Motor neuron (in vitro differentiated cells): ENCODE measurements at places on chromosomes 7 and 10. TPM values are rescaled to one million over a fixed set of nuclear protein-coding genes. Genes with fewer than 3 reads are reported as not detected.
A peak's percentile ranks its signal among the peaks of the same experiment; 100 is the strongest.

The PCLO gene
- 6.5 and 7.2 TPM in 2 replicates for total RNA-seq

The C7orf33 gene
- not detected in 2 replicates for total RNA-seq

DNA sequence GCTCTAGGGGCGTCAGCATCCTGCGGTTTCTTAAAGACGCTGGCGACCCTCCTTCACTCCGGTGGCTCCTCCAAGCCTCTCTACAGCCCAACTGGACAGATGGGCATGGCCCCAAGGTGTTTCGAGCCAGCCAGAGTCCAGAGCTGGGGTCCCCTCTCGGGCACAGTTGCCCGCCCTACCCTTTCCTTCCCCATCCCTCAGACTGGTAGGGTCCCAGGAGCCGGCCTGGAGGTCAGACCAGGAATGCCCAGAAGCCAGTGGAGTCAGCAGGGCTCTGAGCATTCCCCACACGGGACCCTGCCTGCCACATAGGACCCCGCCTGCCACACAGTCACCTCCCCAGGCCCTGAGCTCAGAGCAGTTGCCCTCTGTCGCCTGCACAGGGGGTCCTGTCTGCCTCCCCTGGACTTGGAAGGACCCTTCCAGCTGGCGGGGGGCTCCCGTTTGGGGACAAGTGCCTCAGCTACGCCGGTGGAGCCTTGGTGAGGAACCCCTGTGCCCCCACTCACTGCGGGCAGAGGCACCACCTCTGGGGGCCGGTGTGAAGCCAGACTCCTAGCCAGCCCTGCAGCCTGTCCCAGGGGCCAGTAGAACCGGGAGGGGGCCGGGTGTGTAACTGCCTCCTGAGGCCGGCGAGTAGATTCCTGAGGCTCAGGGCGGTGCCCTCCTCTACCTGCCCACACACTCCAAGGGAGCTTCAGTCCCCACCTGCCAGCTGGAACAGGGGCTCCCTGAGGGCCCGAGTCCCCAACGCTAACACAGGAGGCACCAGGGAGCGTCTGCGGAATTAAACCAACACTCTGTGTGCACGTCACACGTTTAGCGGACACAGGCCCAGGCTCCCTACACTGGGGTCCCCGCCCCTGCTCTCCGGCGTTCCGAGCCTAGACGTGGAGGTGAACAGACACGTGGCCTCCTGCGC is 19.4 kb upstream of the PDGFA start:
- ATAC-seq = no peak

DNA sequence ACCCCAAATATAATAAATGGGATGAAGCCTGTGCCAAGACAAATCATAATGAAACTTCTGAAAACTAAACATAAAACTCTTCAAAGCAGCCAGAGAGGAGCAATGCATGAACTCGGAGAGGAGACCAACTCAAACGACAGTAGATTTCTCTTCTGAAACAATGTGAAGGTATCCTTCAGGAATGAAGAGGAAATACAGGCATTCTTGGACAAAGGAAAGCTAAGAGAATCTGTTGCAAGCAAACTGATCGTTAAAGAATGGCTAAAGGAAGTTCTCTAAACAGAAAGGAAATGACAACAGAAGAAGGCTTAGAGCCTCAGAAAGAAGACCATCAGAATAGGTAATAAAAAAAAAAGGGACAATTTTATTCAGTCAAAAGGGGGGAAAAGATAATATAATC is 6.6 kb downstream of the GNA12 start:
- no peak for ATAC-seq

- peak; percentile 62 for ATAC-seq
Observed at GRCh38 chr7:155002411-155003091, 373 bp downstream of the PAXIP1 start.
